ENCODE measurements at places on chromosomes 1 and 21.

- no peak for DNase-seq
These were observed 3.5 kb upstream of the PEF1 start for GRCh38 chr1:31648190-31648589.

- no peak for DNase-seq
These were observed 5.1 kb upstream of the RFX5 start for GRCh38 chr1:151352021-151352718.

DNA sequence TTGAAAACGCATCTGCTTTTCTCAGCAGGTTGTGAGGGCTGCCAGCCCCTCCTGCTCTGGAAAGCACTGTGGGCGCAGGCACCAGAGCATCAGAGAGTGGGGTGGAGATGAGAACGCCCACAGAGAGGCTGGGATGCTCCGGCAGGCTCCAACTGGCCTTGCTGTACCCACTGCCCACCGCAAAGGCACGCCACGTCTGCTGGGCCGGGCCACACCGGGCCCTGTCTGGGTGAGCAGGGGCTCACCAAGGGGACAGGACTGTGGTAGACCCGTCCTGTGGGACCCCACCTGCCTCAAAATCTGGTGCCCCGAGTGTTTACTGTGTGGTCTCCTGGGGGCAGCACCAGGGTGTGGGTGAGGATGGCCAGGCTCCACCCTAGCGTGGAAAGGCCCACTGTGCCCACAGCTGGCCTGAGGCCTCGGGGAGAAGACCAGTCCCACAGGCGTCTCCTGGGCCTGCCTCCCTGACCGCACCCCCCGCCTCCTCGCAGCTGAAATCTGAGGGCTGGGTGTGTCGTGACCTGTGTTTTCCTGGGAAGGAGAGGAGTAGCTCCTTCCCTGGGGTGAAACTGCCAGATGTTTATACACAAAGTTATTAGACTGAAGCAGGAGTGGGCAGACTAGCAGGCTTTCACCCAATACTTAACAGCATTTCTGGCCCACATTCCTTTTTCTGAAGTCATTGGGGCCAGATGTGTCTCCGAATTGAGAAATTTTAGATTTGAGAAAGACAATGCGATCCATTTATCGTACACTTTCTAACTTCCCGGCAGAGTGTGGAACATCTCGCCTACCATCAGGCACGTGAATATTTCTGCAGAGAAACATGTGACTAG lies 53.8 kb downstream of the STUM start:
- no peak for DNase-seq

- DNase-seq: no peak
These were observed 938 bp upstream of the ACTN2 start for GRCh38 chr1:236685205-236685916.

DNA sequence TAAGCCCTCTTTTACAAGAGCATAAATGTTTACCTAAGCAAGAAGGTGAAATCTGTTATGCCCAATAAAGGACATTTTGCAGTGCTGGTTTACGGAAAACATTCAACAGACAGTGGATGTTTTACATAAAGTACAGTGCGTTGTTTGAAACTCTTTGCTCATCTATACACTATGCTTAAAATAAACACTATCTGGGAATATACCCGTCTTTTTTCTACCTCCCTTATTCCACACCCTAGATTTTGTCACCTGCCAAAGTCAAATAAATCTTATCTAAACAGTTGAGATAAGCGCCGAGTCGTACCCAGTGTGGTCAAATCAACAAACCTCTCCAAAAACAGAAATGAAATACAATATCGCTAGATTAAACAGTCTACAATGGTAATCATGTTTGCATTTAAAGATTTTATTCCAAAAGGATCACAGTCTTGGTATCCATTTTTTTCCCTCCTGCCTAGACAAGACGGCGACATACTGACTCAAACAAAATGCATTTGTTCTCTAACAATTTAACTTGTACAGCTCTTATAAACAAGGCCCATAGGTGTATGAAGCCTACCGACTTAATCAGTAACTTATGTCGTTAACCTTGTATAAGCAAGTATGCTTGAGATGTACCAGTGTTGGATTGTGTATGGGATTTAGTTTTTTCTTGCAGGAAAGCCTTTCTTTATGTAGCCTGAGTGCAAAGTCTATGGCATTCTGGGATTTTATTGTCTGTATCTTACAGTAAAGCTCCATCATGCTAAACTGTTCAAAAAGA lies 189.1 kb downstream of the FMN2 start:
- DNase-seq: no peak

- no peak for DNase-seq
These were observed 6.3 kb downstream of the EXTL1 start for GRCh38 chr1:26027716-26028489.

- DNase-seq: no peak
These were observed 233.4 kb downstream of the DSCAM start for GRCh38 chr21:40613546-40614030.

- no peak for DNase-seq
These were observed 5.9 kb upstream of the SLX9 start for GRCh38 chr21:44933918-44934260.

GRCh38 chr1:92709738-92710137 lies 75.2 kb downstream of the EVI5 start:
- no peak for DNase-seq

DNA sequence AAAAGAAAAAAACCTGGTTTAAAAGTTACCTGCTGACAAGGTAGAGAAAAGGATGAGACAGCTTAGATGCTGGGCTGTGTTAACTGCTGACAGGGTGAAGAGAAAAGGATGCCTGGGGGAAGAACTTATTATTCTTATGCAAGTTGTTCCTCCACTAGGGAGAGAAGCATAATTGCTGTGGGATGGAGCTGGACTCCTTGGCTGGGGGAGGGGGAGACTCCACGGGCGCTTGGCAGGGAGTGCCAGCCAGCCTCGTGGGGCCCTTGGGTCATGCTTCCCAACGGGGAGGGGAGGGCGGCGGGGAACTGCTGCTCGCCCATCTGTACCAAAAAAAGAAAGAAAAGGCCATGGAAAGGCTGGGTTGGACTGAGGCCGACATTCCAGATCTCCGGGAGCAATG lies 47.2 kb downstream of the SYCP1 start:
- no peak for DNase-seq

GRCh38 chr1:216502528-216503162 lies 79.4 kb upstream of the USH2A start:
- DNase-seq: no peak

- DNase-seq: no peak
These were observed 41.6 kb upstream of the GRHL3 start for GRCh38 chr1:24277420-24278169.

GRCh38 chr1:209746451-209747165 lies 9.2 kb upstream of the TRAF3IP3 start:
- no peak for DNase-seq

DNA sequence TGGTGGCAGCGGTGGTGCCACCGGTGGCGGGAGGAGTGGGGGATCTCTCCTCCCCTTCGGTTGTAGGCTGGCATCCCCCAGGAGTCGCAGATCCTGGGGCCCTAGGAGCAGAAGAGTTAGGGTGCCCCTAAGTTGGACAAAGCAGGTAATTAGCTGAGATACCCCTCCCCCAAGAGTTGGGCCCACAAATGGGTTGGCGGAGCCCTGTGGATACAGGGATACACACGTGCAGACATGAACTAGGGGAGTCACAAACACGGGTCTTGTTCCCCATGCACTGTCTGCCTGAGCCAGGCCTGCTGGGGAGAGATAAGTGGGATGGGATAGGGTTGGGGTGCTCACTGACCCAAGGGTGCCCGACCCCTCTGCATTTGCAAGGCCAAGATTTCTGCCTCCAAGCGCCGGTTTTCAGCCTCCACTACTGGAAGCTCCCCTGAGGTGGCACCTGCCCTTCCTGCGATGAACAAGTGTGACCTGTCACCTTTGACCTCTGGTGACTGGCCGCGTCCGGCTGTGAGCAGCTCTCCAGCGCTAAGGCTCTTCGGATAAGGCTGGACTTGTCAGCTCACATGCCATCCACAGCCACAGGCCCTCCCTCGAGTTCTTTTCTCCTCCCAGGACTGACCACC lies 1.8 kb downstream of the CCDC17 start:
- DNase-seq: no peak

DNA sequence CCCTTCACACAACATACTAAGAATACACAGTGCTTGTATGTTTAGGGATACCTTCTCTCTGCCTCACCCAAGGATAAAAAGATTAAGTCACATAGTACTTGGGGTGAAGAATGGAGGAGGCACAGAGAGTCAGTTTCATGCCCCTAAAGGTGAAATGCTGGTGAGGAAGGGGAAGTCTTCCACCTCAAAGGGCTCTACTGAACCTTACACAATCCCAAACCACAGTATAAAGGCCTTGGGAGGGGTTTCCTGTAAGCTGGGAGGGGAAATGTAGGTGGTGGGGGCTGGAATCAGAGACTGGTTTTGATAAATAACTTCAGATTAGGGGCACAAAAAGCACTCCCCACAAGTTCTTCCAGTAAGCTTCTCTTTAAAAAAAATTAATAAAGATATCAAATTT lies 3.5 kb downstream of the MINDY1 start:
- no peak for DNase-seq

GRCh38 chr21:18951271-18952038 lies 547.9 kb upstream of the TMPRSS15 start:
- DNase-seq: no peak

DNA sequence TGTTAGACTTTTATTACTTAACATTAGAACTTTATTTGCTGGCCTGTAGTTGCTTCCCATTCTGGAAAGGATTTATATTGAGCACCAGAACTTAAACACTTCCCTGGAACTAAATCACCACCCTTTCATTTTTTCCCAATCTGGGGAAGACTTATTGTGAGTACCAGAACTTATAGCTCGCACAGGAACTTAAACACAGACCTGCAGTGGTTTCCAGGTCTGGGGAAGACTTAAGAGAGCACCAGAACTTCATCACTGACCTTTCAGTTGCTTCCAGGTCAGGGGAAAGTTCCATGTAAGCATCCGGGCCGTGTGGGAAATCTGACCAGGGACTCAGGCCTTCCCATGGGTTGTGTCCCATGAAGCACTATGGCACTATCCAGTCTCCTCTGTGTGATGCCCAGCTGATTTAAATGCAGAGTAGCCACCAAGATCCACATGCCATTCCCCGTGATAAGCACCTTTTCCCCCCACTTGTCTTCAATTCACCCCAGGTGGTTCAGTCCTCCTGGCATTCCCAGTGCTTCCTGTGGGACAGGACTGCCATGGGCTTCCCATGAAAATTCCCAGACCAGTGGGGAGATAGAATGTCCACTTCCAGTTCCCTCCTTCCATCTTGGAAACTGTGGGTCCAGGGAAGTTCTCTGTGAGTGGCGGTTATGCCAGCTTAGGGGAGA lies 48.9 kb downstream of the C4BPA start:
- no peak for DNase-seq

- no peak for DNase-seq
These were observed 6.5 kb downstream of the ANKRD45 start for GRCh38 chr1:173663159-173663558.

- DNase-seq: no peak
These were observed 217.5 kb downstream of the FAF1 start for GRCh38 chr1:50742523-50742922.

DNA sequence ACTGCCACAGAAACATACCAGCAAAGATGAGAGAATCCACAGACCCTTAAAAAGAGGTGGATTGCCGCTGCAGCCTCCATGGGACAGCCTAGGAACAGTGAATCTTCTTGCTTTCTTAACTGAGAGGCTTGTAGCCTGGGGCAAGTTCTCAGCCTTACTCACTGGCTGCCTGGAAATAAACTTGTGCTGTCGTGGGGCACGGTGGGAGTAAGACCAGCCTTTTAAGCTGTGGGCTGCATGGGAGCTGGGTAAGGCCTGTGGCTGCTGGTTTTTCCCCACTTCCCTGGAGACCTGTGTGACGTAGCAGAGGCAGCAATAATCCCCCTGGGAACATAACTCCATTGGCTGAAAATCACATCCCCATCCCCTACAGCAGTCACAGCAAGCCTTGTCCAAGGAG lies 30.8 kb downstream of the CD2 start:
- DNase-seq: no peak

GRCh38 chr1:24910751-24911650 lies 19.1 kb downstream of the RUNX3 start:
- no peak for DNase-seq

GRCh38 chr1:233114159-233114558 lies 163.7 kb downstream of the NTPCR start:
- DNase-seq: no peak

DNA sequence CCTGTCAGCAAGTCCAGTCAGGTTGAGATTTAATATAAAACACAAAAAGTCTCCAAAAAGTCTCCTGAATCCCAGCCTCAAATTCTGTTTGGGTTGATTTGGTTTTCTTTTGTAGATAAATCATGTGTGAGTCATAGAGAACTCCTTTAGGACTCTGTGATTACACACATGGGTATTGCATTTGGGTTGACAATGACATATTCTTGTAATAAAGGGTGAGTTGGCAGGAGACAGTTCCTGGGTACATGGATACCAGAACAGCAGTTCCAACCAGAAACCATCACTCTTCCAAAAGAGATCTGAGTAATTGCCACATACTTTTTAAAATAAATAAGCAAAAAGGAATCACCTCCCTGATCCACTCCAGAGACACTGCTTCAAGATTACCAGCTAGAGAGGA lies 8.9 kb downstream of the CR2 start:
- DNase-seq: no peak

GRCh38 chr1:107786203-107786845 lies 178.7 kb downstream of the VAV3 start:
- DNase-seq: no peak
